NCI-H187 treated with DMSO at 0.1 percent for 48 hours (cell line): ENCODE measurements at places on chromosomes 12 and 14.

GRCh38 chr14:96754162-96754844 is 42.9 kb upstream of the VRK1 start:
- DNase-seq, result no peak

- DNase-seq, result no peak
Observed at GRCh38 chr12:65209655-65210043, 40.3 kb downstream of the LEMD3 start.

DNA sequence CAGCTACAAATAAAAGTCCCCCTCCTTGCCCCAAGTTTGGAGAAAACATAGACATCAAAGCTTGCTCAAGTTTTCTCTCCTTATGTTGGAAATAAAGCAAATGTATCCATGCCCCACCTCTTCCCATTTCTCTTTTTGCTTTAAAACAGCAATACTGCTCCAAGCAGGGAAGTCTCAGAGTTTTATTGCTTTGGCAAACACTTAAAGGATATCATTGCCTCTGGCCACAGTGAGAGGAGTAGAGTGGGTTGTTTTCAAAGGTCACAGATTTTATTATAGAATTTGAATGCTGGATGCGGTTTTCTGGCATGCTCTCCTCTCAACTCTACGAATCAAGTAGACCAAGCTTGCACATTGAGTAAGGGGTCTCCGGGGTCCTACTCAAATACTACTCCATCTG is 149.7 kb downstream of the TTC7B start:
- DNase-seq, result no peak

DNA sequence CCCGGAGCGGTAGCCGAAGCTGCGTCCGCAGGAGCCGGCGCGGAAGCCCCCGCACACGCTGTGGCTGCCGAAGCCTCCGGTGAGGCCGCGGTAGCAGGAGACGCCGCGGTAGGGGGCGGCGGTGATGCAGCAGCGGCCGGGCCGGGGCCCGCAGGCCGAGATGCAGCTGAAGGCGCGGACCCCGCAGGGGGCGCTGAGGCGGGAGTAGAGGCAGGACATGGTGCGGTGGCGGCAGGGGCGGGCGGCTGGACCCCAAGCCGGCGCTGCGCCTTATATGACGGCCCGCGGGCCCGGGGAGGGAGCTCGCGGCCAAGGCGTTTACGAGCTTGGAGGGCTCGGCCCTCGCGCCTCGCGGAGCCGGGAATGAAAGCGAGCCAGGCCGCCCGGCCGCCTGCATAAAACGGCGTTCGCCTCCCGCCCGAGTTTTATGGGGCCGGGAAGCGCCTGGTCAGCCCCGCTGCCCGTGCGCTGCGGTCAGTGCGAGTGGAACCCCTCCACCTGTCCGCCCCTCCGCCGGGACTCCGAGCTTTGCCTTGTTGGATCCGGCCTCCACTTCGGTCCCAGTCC is 16.0 kb upstream of the KRT86 start:
- no peak for DNase-seq

- no peak for DNase-seq
Observed at GRCh38 chr12:122099280-122099749, 20.8 kb downstream of the MLXIP start.

DNA sequence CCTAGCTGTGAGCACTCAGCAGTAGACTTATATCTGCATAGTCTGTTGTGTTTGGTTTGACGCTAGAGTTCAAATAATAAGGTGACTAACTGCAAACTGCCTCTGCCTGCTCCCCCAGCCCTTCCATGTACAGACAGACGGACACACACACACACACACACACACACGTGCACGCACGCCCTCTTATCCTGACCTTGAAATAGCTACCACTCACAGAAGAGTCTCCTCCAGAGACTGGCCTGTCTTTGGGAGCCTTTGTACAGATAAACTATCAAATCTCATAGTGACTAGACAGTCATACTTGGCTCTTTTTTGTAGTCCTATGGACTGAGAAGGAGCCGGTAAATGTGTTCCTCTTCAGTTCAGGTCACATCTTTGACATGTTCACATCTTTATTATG is 158.4 kb downstream of the FBXL14 start:
- no peak for DNase-seq

DNA sequence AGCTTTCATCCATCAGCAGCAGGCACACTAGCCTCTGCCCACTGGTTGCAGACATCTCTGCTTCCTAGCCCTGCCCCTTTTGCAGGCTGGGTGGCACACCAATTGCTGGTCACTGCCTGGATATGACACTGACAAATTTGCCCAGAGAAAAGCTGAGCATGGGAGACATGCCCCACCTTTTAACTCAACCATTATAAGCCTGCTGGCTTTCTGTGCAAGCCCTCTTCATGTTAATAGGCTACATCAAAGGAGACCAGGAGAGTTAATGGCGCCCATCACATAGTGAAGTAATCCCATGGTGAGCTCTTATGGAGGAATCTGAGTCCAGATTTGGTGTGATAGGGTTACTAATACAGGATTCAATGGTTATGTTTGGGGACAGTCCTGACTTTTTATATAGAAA is 139.2 kb downstream of the KICS2 start:
- peak; percentile 26 for DNase-seq

GRCh38 chr14:67977434-67978034 is 158.0 kb downstream of the RAD51B start:
- no peak for DNase-seq

DNA sequence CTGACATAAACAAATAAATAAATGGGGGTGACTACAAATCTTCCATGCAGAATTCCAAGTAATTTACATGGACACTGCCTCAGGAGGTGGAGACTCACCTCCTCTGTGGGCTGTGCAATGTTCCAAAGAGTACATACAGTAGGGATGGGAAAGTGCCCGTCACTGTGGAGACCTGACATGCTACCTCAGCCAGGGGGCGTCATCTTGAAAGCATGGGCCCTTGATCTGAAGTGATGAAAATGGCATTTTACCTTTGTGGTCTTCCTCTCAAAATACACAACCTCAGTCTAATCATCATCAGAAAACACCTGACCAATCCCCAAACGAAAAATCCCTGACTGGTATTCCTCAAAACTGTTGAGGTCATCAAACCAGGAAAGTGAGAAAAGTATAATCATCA is 48.4 kb downstream of the ANAPC7 start:
- DNase-seq, result no peak

GRCh38 chr12:48979602-48980388 is 1.7 kb downstream of the WNT1 start:
- no peak for DNase-seq

DNA sequence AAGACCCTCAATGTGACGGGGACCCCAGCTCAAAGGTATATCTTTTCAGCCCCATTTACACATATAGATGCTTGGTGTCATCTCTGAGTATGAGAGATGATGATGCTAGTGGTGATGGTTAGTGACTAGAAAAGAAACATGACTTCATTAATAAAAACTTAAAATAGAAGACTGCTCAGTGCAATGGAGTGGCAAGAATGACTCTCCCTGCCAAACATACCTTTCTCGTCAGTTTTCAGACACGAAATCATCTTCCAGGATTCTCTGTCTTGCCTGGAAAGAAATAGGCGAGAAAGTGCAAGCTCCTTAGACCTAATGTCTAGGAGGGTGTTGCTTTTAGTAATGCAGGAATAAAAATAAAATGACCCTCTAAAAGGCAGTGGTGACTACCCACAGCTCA is 71.7 kb downstream of the TPH2 start:
- DNase-seq, result no peak

DNA sequence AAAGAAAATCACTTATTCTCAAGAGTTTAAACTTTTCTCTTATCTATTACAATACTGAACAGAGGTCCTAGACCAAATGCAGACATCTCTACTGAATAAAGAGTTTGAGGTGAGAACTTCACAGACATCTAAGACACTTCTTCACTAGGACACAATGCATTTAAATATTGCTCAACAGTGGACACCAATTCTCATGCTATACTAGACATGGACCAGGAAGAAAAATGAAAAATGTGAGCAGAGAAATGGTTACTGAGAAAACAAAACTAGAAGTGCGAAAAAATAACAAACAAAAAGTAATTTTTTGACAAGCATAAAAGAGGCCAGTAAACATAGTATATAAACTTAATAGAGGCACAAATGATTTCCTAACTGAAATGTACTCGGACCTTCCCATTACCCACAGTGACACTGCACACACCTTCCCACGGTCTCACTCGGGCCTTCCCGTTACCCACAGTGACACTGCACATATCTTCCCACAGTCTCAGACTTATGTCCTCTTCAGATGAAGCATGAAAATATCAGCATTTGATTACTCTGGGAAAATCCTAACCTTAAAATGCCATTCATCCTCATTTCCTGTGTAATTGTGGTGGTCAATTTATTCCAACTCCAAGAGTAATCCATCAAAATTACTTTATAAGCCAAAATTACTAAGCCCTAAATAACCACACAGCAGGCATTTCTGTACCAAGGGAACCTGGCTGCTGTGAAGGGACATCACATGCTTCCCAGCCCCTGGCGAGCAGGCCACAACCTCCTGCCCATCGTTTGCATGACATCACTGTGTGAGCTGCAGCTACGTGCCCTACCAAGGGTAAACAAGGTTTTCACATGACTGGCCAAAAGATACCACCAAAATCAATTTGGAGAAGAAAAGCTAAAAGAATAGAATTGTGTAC is 6.4 kb downstream of the SLC15A4 start:
- no peak for DNase-seq

DNA sequence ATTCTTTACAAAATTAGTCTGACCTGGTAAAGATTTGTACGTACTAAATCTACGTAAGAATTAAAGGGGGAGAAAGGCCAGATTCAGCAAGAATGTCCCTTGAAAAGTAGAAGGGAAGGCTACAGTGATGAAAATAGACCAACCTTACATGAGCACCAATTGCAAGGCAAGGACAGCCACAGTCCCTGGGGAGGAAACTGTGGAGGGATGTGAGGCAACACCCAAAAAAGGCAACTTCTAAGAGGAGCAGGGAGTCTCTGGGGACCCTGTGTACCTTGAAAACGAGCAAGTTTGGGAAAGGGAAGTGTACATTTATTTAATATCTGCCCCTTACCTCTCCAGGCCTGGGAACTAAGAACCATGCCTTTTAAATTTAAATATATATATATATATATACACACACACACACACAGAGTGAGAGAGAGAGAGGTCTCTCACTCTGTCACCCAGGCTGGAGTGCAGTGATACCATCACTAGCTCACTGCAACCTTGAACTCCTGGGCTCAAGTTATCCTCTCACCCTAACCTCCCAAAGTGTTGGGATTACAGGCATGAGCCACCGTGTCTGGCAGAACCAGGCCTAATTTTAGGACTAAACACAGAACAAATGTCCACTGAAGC is 56.4 kb downstream of the TMCC3 start:
- no peak for DNase-seq

DNA sequence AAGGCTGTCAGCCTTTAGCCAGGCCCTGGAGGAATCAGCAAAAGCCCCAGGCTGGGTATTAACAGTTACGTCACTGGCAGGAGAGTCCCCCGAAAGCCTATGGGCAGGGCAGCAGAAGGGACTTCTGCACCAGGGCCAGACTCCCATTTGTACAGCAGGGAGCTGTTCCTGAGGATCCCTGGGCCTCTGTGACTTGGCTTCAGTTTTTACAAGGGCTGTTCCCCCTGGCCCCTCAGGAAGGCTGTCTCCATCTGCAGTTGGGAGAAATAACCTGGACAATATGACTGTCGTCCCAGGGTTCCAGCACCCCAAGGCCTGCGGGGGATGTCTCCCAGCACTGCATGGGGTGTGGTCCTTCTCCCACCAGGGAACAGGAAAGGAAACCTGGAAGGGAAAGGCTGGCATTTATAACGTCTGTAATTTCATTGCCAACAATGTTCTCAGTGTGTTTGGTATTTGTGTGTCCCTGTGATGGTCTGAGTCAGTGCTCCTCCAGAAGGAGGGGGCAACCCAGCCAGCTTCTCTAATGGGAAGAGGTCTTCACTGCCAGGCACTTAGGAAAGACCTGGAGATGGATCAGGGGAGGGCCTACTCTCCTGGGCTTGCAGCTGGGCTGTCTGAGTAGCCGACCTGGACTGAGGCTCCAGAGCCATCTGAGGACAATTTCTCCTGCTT is 42.4 kb downstream of the ERH start:
- peak; percentile 49 for DNase-seq

- DNase-seq, result no peak
Observed at GRCh38 chr14:92668276-92668973, 80.0 kb downstream of the LGMN start.
